ENCODE measurements at places on chromosomes 6 and 20.
A peak's percentile ranks its signal among the peaks of the same experiment; 100 is the strongest.

GRCh38 chr6:32815115-32815514 lies 1.7 kb downstream of the HLA-DOB start:
- DNase-seq = no peak

DNA sequence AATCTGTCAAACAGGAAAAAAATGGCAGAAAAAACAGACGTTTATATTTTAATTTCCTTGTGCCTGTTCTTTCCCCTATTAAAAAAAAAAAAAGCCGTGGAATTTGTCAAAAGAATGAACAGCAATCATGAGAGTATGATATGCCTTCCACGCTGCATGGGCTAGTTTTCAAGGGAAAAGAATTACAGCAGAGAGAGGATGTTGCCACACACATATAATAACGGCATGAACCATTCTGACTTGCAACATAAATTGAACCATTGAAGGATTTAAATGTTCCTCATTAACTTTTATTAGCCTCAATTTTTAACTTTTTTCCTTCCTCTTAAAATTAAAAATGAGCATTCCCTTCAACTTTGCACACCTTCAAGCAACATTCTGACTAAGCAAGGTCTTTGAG lies 301.8 kb downstream of the FOXC1 start:
- DNase-seq = no peak

DNA sequence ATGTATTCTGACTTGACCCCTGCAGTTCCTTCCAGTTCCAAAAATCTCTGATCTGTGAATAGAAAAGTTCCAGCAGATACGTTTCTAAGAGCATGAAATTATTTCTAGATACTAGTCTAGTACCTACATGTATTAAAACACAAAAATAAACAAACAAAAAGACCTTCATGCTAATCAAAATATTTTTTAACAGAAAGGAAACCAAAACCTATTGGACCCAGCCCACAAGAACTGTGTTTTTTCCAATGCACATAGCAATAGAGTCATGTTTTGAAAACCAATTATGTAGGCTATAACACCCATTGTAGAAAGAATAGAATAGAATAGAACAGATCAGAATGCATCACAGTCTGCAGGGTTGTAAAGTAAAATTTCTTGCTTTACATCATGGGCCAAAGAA lies 158.6 kb upstream of the TNFAIP3 start:
- DNase-seq = no peak

DNA sequence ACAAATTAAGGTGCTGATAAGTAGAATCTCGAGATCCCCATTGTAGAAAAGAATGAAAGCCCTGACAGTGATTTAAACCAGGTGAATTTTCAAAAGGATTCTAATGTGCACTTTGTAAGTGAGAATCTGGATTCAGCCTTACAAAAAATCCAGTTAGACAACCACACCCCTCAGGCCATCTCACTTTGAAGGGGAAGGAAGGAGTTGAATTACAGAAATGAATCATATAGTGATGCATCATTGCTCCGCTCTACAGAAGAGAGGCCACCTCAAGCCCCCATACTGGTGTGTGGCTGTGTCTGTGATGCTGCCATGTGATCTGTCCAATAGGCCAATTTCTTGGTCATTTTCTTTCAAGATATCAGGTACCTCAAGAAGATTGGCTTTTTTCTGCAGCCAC lies 85.5 kb upstream of the NT5E start:
- DNase-seq = no peak

DNA sequence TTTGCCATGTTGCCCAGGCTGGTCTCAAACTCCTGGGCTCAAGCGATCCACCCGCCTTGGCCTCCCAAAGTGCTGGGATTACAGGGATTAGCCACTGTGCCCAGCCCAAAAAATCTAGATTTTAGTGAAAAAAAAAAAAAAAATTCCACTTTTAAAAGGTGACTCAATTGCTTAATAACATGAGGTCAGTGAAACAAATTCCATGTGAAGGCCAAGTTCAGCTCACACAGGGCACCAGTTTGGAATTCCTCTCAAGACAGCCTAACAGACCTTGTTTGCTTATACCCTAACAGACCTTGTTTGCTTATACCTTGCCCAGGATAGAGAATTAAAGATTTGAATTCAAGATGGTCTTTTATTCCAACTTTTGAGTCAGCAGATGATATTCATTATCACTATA lies 5.1 kb downstream of the RRBP1 start:
- no peak for DNase-seq

DNA sequence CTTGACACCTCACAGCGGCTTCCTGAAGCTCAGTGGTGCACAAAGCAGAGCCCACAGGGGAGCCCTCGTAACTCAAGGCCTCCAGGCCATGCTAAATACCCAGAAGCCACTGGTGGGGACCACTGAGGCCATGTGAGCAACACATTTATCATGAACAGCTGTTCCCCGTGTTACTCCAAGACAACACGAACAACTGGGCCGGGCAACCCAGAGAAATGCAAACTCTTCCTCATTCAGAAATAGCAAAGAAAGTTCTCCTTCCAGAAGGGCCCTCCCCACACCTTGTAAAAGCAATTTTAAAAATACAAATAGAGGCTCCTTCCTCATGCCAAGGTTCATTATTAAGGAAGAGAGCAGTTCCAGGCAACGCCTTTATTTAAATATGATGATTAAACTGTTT lies 36.3 kb upstream of the SLCO4A1 start:
- DNase-seq = no peak

GRCh38 chr6:15264412-15264811 lies 18.5 kb downstream of the JARID2 start:
- DNase-seq = no peak

DNA sequence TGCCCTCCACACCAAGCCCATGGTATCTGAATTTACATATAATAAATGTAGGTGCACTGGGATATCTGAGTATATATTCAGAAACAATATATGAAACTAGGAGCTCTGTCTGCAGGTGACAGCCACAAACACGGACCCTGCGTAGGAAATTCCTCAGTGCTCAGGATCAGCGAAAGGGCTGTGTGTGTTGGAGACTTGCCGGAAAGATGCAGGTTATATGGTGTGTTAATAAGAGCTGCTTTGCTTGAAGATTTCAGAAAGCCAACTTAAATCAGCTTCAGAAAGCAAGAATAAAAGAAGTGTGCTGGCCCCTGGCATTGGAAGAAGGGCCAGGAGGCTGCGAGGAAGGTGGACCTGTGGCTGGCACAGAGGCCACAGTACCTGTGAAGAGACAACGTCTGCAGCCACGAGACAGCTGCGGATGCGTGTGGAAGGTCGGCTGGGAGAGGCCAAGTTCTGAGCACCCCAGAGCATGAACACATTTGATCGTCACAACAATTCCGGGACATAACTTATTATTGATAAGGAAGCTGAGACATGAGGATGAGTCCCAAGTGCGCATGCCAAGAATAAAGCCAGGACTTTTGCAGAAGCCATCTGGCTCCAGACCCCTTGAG lies 183.2 kb downstream of the DLL1 start:
- no peak for DNase-seq

GRCh38 chr20:53794529-53795115 lies 201.0 kb upstream of the ZNF217 start:
- no peak for DNase-seq

DNA sequence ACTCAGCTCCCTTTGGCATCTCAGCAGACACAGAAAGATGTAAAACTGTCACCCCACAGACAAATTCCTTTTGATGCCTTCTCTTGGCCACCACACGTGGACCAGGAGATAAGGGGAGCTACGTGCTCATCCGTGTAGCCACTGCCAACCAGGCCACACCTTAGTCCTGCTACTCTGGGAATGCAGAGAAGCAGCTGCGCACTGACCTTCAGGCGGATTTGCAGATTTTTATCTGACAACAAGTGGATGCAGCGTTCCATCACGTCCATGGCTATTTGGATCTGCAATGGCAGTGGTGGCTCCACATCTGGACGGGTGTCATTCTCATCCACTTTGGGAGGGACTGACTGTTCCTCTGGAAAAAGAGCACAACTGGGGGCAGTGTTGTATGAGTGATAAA lies 30.8 kb downstream of the TTI1 start:
- DNase-seq = no peak

DNA sequence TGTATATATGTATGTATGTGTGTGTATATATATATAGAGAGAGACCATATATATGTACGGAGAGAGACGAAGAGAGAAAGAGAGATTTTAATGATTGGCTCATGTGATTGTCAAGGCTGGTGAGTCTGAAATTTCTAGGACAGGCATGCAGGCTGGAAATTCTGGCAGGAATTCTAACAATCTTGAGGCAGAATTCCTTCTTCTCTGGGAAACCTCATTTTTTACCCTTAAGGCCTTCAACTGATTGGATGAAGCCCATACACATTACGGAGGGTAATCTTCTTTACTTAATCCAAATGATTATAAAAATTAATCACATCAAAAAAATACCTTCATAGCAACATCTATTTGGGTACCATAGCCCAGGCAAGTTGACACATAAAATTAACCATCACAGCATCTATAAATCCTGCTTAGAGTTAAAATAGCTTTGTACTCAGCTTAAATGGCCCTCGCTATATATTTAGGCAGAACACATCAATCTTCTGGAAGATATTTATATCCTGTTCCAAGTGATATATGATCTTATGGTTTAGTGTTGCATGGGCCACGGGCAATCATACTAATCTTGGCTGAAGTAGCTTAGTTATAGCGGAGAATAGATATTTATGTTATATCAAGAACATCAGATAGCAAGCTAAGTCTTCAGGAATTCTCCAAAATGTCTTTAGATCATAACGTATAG lies 36.6 kb downstream of the ABRACL start:
- DNase-seq = no peak

DNA sequence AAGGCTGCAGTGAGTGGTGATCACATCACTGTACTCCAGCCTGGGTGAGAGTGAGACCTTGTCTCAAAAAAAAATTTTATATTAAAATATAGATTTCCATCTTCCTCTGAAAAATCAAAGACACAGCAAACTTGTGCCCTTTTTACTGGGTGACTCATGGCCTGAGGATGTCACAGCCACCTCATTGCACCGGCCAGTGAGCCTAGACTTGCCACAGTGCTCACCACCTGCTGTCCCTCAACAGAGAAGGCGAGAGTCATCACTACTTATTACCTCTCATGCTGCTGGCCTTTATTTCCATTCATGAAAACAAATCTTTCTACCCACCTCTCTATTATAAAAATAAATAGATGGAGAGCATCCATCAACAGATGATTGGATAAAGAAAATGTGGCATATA lies 295.8 kb downstream of the PREX1 start:
- no peak for DNase-seq

GRCh38 chr20:54995553-54995952 lies 520.2 kb downstream of the DOK5 start:
- DNase-seq = no peak

DNA sequence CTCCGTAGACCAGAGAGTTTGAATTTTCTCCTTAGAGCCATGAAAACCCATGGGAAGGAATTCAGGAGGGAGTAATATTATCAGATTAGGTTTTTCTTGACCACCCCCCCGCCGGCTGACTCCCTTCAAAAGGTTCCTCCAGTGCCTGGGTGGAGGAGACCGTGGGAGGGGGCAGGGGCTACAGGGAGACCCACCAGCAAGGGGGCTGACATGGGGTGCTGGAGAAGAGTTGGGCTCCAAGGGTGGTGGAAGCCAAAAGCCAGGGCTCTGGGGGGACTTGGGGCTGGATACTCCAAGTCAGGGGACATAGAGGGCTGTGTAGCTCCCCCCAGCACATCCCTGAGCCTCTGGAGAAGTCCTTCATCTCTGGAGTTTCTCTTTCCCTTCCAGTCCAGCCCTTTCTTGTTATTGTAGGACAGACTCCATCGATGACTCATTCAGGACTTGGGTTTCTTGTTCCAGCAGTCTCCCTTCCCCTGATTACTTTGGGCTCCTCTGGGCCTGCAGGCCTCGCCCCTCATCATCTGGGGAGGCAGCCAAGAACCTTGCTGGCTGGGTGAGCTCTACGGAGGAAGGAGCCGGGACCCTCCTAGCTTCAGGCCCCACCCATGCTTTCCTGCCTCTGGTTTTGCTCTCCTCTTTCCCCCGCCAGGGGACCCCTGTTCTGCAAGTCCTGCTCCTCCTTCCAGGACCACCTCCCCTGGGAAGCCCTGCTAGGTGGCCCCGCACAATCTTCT lies 10.5 kb upstream of the KIAA1755 start:
- DNase-seq = no peak

- no peak for DNase-seq
These were observed 38.5 kb downstream of the ARFGEF2 start for GRCh38 chr20:48959899-48960550.

- no peak for DNase-seq
These were observed 149.3 kb downstream of the ADAT2 start for GRCh38 chr6:143301188-143301587.

GRCh38 chr6:27753668-27754407 lies 158.4 kb downstream of the OR2B2 start:
- DNase-seq = peak; percentile 44

- DNase-seq = no peak
These were observed 1.4 kb downstream of the NKX2-4 start for GRCh38 chr20:21395666-21396598.

DNA sequence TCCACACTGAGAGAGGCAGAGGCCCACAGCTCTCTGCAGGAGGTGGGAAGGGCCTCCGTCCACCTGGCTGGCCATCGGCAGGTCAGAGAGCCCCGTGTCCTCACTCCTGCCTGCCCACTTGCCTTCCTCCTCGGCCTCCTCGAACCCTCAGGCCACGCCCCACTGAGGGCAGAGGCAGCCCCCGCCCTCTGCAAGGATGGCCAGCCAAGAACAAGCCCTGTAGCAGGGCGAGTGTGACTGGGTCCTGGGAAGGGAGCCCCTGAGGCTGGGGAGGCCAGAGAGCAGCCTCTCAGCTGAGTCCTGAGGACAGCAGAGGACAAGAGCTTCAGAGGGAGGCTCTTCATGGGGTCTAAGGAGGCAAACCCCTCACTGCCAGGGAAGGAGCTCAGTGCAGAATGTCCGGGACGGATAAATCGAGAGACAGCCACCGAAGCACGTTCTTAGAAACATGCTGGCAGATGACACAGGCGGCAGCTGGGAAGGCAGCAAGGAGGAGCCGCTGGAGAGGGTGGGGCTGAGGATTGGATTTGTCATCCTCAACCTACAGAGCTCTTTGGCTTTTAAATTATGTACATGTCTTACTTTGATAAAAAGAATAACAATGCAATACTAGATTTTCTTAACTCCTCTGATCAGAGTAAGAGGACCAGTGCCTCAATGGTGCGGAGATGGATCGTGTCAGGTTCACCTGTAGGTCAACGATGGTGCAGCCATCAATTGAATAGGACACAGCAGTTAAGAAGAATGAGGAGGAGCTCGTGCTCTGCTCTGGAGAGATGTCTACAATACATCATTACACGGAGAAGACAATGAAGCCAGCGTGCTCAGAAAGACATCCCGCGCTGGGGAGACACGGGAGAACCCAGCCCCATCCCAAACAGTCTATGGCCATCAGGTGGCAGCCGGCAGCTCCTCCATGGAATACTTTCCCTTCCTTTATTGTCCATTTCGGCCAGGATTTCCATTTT lies 53.0 kb downstream of the GNAS-AS1 start:
- no peak for DNase-seq
